Fibroblast of skin of abdomen (primary cell): ENCODE measurements at places on chromosomes 4 and X.

DNA sequence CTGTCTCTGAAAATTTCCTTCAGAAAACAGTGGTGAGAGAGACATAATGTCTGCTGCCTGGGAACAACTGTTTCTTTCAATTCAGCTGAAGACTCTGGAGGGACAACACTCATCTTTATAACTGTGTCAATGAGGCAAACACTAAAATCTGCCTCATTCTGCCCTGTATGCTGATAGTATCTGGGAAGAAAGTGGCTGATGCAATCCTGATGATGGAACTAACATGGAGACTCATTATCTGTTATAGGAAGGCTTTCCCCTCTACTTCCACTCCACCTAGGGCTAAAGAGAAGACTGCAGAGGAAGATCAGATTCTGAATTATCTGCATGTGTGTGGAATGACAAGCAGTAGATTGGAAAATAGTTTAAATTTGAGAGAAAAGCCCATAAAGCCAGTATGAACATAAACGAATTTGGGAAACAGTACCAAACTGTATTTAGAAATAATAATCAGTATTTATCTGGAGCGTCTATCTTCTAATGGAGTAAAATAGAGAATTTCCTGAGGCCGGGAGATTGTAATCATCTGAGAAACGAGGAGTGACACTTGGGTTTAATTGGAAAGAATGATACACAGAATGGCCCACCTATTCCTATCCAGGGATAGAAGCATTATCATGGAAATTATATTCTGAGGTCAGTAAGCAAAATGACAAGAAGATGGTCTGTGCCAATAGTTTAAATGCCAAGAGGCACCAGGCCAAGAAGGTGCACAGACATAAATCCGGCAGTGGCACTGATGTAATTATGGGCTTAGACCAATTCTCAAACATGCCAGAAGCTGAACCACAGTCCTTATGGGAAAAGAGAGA lies 85.4 kb downstream of the SHISA3 start:
- peak; percentile 10 for DNase-seq

DNA sequence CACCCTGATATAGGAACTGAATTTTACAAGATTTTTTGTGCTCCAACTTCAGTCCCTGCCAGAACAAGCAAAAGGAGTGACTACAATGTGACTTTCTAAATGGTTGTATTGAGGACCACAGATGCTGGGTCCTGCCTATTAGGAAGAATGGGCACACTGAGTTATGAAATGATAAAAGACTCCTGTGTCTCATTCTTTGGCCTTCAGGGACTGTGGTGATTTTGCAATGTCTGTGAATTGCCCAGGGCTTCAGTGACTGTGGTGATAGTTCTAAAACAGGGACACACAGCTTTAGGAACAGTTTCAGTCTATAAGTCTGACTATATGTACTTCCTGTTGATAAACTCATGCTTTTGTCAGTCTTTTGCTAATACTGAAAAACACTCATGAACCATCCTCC lies 210.2 kb downstream of the DMD start:
- no peak for DNase-seq

- no peak for DNase-seq
Observed at GRCh38 chrX:16745659-16746058, 26.2 kb downstream of the SYAP1 start.

GRCh38 chr4:34709564-34709963 lies 1534.8 kb downstream of the ARAP2 start:
- DNase-seq = no peak

- no peak for DNase-seq
Observed at GRCh38 chr4:156391325-156391653, 437.6 kb upstream of the CTSO start.
